ENCODE measurements at places on chromosomes 12 and 14. TPM values are rescaled to one million over a fixed set of nuclear protein-coding genes. Genes with fewer than 3 reads are reported as not detected.

DNA sequence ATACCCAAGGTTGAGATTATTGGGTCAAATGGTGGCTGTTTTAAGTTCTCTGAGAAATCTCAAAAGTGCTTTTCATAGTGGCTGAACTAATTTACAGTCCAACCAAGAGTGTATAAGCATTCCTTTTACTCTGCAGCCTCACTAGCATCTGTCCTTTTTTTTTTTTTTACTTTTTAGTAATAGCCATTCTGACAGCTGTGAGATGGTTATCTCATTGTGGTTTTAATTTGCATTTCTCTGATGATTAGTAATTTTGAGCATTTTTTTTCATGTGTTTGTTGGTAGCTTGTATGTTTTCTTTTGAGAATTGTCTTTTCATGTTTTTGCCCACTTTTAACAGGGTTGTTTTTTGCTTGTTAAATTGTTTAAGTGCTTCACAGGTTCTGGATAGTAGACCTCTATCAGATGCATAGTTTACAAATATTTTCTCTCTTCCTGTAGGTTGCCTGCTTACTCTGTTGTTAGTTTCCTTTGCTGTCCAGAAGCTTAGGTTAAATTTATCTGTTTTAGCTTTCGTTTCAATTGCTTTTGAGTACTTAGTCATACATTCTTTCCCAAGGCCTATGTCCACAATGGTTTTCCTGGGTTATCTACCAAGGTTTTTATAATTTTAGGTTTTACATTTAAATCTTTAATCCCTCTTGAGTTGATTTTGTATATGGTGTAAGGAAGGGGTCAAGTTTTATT, 881.3 kb upstream of the SEL1L start:
- no peak for DNase-seq

DNA sequence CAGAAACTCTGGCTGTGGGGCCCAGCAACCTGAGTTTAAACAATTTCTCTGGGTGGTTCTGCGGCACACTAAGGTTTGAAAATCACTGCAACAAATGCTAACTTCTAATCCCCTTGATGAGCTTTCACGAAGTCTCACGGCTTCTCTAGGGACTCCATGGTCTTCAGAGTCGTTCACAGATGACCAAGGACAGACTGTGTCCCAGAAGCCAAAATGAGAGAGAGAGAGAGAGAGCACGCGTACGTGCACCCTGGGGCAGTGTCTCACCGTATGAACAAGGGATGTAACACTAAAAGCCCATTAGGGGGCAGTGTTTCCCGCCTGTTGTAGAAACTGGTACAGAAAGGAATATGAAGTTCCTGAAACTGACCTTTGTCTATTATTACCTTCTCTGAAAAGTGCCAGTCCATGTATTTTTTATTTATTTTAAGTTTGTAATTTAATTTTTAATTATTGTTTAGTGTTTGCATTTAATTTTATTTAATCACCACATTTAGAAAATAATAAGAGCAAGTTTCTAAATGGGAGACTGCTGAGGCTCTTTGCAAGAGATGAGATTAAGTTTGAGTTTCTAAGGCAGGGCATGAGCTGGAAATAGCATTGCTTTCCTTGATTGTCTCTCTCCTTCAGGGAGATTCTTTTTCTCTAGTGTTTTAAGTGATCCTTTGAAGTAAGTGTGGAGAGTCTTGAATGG, 3.4 kb downstream of the APOLD1 start:
- peak; percentile 62 for DNase-seq

DNA sequence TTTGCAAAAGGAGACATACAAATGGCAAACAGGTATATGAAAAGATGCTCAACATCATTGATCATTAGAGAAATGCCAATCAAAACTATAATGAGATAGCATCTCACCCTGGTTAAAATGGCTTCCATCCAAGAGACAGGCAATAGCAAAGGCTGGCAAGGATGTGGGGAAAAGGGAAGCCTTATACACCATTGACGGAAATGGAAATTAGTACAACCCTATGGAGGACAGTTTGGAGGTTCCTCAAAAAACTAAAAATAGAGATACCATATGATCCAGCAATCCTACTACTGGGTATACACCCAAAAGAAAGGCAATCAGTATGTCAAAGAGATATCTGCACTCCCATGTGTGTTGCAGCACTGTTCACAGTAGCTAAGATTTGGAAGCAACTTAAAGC, 17.3 kb upstream of the CKAP4 start:
- DNase-seq, result no peak

The DNAJC22 gene
- 15.1 TPM for polyA plus RNA-seq

The P2RX2 gene
- 0.37 TPM for polyA plus RNA-seq

All from kidney (tissue), 22 donors.